Immature natural killer cell (primary cell): ENCODE measurements at places on chromosomes 12 and 14. TPM values are rescaled to one million over a fixed set of nuclear protein-coding genes. Genes with fewer than 3 reads are reported as not detected.

The ATN1 gene
- polyA plus RNA-seq = 2.1 TPM

The TAS2R7 gene
- not detected for polyA plus RNA-seq

The C2CD5 gene
- polyA plus RNA-seq = 15.2 TPM

The DAO gene
- not detected for polyA plus RNA-seq

The RPGRIP1 gene
- not detected for polyA plus RNA-seq

The PSMB11 gene
- polyA plus RNA-seq = not detected

The SPTB gene
- polyA plus RNA-seq = 0.29 TPM

The ZFC3H1 gene
- 10.5 TPM for polyA plus RNA-seq

- no peak for DNase-seq
These were observed 54.8 kb upstream of the RASSF8 start for GRCh38 chr12:25903603-25904245.

DNA sequence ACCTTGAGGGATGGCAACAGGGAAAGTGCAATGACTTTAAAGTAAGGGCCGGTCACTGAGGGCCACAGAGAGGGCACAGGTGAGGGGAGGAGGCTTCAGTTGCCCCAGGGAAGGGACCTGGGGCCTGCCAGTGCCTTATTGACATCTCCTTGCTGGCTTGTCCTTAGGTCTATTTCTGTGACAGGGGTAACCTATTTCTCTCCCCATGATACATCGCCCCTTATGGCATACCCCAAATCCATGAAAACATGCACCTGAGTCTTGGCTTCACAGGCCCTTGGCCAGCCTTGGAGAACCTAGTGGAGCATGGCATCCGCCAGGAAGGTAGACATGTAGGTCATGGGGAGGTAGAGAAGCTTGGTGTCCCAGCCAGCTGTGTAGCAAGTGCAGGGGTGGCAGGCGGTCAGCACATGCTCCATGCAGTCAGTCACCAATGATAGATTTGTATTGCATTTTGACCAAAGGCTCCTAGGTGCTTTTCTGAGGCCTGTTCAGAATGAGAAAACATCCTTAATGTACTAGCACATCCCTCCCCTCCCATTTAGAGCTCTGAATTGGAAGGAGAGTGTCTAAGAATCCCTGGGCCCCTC, 23.6 kb upstream of the RDH16 start:
- no peak for DNase-seq

- no peak for DNase-seq
These were observed 48.0 kb downstream of the BDKRB1 start for GRCh38 chr14:96303981-96304380.

- no peak for DNase-seq
These were observed 174.5 kb downstream of the TTC7B start for GRCh38 chr14:90641615-90642243.

GRCh38 chr14:91373591-91374254, 43.9 kb downstream of the CCDC88C start:
- peak; percentile 66 for DNase-seq

- no peak for DNase-seq
These were observed 17.6 kb upstream of the NR4A1 start for GRCh38 chr12:52033446-52034140.

- DNase-seq = peak; percentile 19
These were observed at the start of gene FBLN5 for GRCh38 chr14:91947475-91948184. Gene FBLN5, minus strand, starts transcription at chr14:91947694. Its CDS starts 465 bp downstream, at chr14:91947229.

- DNase-seq = no peak
These were observed 209.8 kb downstream of the SPTSSA start for GRCh38 chr14:34252227-34252626.

DNA sequence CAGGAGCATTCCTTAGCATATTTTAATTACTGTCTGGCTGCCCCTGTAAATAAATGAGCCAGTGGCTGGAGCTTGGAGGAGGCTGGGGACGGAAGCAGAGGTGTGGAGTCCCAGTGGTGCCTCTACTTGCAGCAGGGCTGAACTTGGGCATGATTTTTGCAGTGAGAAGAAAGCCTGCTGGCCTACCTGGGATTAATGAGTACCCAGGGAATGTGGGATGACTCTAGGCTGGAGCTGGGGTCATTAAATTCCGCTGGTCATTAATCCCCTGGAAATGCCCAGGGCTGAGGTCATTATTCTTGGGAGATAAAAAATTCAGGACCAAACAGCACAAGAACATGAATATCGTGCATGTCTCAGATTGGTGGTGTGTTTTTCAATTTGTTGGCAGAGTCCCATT, 753.3 kb downstream of the VRK1 start:
- no peak for DNase-seq

GRCh38 chr12:131084341-131085011, 130.8 kb downstream of the ADGRD1 start:
- no peak for DNase-seq

DNA sequence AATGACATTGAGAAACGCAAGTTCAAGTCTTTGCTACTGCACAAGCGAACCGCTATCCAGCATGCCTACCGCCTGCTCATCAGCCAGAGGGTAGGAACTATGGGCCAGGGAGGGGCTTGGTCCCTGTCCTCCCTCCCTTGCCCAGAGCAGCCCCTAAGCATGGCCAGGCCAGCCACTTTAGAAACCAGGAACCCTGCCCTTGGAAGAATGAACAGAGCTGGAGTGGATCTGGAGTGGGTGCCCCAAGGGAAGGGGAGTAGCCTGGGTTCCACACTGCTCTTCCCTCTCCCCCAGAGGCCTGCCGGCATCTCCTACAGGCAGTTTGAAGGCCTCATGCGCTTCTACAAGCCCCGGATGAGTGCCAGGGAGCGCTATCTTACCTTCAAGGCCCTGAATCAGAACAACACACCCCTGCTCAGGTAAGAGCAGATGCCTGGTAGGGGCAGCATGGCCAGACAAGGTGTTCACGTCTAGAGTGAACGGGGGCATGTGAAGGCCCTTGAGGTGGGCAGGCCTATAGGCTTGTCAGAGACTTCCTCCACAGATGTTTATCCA, 55.8 kb downstream of the TPCN1 start:
- no peak for DNase-seq

- no peak for DNase-seq
These were observed 3.5 kb upstream of the ASPG start for GRCh38 chr14:104081951-104082464.

DNA sequence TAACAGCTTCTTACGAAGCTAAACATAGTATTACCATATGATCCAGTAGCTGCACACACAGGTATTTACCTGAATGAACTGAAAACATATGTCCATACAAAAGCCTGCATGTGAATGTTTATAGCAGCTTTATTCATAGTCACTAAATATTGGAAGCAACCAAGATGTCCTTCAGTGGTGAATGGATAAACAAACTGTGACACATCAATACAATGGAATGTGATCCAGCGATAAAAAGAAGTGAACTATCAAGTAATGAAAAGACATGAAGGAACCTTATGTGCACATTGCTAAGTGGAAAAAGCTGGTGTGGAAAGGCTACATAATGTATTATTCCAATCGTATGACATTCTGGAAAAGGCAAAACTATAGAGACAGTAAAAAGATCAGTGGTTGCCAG, 38.1 kb upstream of the JDP2 start:
- DNase-seq = no peak

GRCh38 chr12:12933742-12934141, 18.2 kb downstream of the GPRC5D start:
- no peak for DNase-seq

- DNase-seq = no peak
These were observed 884 bp upstream of the TMEM132C start for GRCh38 chr12:128266086-128266485.

DNA sequence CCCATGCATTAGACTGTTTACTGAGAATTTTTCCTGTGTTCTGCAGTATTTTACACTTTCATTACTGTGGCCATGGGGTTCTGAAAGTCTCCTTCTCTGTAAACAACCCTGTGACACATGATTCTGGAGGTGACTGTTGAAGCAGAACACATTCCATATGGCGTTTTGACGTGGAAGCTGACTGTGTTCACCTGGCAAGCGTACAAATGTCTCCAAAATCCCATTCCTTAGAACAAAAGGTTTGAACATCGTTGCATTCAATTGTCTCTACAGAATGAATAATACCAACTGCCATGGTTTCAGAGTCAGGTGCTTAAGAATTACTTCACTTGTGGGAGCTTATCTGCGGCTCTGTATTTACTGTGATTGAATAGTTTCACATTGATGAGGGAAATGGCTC, 485.6 kb upstream of the TMEM132C start:
- DNase-seq = no peak

DNA sequence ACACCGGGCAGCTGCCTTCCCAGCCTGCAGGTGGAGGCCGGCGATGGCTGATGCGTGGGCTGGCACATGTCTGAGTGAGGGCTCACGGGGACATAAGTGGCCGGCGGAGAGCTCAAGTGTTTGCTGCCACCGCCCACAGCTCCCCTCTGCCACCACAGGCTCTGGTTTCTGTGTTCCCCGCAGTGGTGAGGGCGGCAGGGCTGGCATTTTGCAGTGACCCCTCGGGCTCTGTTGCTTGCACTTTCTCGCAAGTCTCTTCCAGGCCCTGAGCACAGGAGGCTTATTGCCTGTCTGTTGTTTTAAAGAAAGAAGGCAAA, 271.0 kb upstream of the RTL1 start:
- DNase-seq = no peak

GRCh38 chr14:75334549-75335051, 56.0 kb downstream of the FOS start:
- no peak for DNase-seq

DNA sequence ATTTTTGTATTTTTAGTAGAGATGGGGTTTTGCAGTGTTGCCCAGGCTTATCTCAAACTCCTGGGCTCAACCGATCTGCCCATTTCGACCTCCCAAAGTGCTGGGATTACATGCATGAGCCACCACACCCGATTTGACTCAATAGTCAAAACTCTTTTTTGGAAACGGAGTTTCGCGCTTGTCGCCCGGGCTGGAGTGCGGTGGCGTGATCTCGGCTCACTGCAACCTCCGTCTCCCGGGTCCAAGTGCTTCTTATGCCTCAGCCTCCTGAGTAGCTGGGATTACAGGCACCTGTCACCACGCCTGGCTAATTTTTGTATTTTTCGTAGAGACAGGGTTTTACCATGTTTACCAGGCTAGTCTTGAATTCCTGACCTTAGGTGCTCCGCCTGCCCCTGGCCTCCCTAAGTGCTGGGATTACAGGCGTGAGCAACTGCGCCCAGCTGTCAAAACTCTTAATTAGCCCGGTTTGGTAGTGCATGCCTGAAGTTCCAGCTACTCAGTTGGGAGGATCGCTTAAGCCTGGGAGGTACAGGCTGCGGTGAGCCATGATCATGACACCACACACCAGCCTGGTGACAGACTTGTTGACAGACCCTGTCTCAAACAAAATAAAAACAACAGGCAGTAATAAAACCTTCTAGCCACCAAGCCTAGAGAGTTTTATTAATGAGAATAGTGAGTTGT, 12.4 kb downstream of the MED21 start:
- DNase-seq = no peak

DNA sequence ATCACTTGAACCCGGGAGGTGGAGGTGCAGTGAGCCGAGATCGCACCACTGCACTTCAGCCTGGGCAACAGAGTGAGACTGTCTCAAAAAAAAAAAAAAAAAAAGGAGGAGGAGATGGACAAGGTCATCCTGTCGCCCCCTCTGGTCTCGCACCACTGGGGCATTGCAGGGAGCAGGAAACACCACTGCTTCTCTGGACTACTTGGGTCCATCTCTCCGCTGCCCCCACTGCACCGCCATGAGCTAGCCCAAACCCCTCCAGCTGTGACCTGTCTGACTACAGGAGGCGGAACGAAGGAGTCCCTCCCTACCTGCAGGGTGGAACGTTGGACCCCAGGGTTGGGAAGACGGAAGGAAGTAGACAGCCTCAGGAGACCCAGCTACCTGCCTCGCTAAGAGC, 18.2 kb upstream of the FAM222A start:
- DNase-seq = no peak
